Regular cardiac myocyte (primary cell): ENCODE measurements at places on chromosomes 2 and 18. TPM values are rescaled to one million over a fixed set of nuclear protein-coding genes. Genes with fewer than 3 reads are reported as not detected.

Gene FAM228B
- total RNA-seq, result 6.7 and 14.7 TPM in 2 replicates

Gene KCNE4
- total RNA-seq, result 45.4 and 151 TPM in 2 replicates

Gene RNF103
- total RNA-seq, result 15.8 and 18.8 TPM in 2 replicates

Gene GTF2A1L
- total RNA-seq, result 0.38 and 1.1 TPM in 2 replicates

Gene GCG
- total RNA-seq, result not detected in 2 replicates
